ENCODE measurements at places on chromosomes 12 and 14.

DNA sequence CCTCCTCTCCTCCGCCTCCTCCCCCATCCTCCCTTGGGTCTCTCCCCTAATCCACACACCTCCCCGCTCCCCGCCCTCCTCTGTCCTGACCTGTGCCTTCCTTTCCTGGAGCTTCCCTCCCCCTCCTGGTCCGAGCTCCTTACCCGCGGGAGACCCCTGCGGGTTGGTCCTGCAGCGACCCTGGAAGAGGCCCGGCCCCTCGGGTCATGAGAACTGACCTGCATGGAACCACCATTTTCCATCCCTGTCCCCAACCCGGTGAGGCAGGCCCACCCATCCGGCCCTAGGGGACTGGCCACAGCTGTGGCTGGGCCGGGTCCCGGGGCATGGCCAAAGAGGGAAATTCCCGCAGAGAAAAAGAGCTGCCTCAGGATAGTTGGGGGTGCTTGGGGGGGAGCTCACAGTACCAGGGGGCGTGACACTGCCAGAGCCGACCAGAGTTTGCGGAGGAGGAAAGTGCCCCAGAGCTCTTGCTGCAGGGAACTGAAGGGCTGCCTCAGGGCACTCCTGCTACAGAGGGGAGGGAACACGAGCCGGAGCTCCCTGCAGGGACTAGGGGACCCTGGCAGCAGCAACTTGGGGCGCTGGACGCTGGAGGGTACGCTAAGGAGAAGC lies 613 bp downstream of the ARHGEF40 start:
- DNase-seq = no peak

DNA sequence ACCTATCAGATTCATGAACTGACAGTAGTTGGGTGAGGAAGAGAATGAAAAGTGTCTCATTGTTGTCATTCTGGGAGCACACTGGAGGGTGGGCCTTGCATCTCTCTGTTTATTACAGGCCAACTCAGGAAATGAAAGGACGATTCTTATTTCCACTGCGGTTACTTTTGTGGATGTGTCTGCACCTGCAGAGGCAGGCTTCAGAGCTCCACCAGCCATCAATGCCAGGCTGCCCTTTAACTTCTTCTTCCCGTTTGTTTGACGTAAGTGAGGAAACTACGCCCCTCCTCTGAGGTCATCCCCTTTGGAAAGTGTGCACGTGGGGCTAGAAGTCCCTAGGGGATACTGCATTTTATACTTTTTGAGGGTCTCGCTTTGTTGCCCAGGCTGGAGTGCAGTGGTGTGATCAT lies 33.7 kb downstream of the TCTN1 start:
- no peak for DNase-seq

GRCh38 chr14:48035836-48036235 lies 360.4 kb upstream of the MDGA2 start:
- DNase-seq = peak; percentile 17

DNA sequence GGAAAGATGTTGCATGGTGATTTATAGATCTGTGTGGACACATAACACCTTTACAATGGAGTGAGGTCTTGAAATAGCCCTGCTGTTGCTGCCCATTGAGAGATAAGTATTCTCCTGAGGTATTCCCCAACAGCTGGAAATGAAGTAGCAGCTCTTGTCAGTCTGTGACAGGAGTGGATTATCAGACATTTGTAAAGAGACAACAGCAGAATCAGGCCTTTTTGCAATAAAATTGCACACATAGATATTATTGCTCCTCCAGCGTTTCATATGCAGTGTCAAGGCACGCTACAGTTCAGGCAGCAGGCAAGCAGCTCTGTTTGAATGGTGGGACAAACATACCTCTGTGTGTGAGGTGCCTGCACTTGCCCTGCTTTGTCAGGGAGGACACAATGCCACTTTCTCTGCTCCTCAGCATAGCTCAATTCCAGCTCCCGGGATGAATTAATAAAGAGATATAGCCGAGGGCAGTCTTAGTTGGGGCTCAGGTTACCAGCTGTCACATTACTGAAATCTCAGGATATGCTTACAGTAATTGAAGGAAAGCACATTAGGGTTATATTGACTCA lies 49.4 kb downstream of the BICD1 start:
- DNase-seq = no peak
